ENCODE measurements at places on chromosomes 1 and 21. TPM values are rescaled to one million over a fixed set of nuclear protein-coding genes. Genes with fewer than 3 reads are reported as not detected.

TBX19 gene
- 1.3 TPM for total RNA-seq

FAM72A gene
- total RNA-seq, result 0.27 TPM

DNA sequence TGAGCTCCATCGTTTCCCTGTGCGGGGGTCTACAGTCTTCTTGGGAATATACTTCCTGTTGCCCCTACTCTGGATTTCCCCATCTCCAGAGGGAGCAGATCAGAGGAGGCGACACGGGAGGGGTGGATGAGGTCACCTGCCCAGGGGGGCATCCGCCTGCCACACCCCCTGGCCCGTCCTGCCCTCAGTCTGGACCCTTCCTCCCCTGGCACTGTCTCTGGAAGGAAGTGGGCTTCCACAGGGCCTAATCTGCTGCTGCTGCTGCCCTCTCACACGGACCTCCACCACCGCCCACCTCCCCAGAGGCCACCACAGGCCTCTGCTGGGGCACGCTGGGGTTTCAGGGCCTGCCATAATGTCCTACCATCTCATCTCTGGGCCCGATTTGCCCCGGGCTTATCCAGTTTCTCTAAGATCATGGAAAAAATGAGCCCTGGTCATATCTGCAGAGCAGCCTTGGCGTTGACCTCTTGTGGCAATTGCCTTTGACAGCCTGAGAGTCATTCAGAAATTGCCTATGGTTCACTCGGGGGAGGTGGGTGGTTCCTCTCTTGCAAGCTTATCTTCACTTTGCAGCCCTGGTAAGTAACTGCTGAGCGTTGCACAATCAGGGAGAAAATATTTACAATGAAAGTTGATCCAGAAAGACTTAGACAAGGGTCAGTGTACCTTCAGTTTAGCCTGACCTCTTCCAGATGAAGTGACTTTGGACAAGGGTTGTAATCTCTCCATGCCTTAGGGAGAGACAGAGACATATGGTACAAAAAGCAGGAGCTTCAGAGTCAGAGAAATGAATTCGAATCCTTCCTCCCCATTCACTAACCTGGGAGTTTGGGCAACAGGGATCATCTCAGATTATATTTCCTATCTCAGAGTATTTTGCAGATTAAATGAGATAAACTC lies 252.4 kb downstream of the TOMM20 start:
- peak; percentile 90 for DNase-seq

GRCh38 chr1:10646347-10646861 lies 150.0 kb downstream of the CASZ1 start:
- no peak for DNase-seq

- DNase-seq, result no peak
Observed at GRCh38 chr1:30678209-30678608, 45.2 kb downstream of the MATN1 start.

DNA sequence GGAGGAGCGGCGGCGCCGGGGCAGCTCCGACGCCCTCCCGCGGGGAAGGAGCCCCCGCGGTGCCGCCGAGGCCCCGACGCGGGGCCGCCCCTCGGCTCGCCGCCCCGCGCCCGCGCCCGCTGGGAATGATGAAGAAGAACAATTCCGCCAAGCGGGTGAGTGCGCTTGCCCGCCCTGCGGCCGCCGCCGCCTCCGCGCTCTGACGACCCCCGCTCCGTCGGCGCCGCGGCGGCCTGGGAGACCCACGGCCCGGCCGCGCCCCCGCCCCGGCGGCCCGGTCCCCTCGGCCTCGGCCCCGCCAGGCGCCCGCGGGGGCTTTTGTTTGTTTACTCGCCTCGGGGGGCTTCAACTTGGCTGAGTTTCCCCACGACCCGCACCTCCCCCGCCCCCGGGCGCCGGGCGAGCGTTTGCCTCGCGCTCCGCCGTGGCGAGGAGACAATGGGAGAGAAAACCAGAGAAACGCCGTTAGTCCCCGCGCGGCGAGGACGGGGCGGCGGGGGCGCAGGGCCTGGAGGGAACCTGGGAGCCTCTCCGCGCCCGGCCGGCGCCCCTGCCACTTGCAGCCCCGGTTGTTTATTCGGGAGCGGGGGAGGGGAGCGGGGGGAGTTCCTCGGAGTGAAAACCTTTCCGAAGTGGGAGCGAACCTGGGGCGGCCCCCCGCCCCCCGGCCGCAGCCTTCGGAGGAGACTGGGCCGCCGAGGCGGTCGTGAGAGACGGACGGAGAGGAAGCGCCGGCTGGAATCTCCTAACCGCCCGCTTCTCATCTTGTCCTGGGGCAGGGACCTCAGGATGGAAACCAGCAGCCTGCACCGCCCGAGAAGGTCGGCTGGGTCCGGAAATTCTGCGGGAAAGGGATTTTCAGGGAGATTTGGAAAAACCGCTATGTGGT lies 661 bp downstream of the PLEKHO1 start:
- DNase-seq, result no peak

DNA sequence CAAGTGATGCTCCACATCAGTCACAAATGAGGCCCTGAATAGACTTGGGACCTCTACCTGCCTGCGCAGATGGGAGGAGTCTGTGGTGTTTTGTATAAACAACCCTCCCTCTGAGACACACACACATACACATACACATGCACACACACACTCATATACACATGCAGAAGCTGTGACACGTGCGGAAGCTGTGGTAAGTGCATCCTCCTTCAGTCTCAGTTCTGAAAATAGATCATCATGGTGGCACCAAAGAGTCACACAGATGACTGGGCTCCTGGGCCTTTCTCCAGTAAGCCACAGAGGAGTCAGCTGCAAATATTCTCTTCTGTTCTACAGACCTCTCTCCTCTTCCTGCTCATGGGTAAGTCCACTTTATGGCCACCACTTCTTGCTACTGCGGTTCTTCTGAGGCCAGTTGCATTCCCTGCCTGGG lies at the start of gene LY9:
TSS of gene LY9 (plus strand) at position 224 of the 433 bp plus-strand sequence. CDS start at position 238, 14 bp downstream.
- DNase-seq, result no peak

DNA sequence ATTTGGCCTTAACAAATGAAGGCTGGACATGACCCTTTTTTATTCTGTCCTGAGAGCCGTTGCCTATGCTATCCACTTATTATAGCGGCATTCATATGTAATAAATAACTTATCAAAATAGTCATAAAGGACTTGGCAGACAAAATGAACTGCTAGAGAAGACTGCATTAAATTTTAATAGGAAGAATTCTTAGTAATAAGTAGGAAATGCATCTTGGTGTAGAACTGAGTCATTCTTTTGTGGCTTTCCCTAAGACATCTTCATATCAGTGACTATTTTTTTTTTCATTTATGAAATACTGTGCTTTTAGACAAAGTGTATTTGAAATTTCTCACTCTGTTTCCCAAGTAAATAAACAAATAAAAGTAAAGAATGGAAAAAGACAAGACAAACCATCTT lies 45.6 kb downstream of the PBX1 start:
- no peak for DNase-seq

DNA sequence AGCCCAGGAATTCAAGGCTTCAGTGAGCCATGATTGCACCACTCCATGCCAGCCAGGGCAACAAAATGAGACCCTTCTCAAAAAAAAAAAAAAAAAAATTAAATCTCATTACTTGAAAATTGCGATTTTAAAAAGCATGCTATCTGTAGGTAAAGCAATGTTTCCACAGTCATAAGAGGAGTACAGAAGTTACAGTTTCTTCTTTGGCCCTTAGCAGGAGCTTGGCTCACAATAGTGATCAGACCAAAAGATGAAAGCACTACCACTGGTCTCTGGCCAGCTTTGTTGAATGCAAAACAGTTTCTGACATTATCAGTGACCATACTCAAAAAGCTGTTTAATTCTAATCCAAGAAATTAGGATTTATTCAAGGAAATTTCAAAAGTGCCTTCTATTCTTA lies 31.2 kb downstream of the VAV3 start:
- no peak for DNase-seq

- no peak for DNase-seq
Observed at GRCh38 chr1:9594471-9595155, 5.9 kb downstream of the TMEM201 start.

DNA sequence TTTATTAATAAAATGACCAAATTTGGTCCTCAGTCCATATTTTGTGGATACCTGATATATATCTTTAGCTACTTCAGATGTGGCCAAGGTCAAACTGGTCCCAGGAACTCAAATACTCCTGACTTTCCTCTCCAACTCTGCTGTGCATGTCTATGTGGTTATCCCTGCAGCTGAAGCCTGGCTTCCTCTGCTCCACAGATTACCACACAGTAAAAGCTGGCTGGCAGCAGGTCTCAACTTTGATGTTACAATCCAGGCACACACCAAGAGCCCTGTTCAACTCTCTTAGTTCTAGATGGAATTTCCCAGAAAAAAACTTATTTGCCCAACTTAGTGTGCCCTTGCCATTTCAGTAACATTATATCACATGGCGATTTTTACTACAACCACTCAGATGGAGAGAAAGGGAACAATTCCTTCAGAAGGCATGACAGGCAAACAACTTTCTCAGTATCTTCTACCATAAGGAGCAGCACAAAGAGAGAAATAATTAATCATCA lies 479.5 kb downstream of the PLPP3 start:
- no peak for DNase-seq

DNA sequence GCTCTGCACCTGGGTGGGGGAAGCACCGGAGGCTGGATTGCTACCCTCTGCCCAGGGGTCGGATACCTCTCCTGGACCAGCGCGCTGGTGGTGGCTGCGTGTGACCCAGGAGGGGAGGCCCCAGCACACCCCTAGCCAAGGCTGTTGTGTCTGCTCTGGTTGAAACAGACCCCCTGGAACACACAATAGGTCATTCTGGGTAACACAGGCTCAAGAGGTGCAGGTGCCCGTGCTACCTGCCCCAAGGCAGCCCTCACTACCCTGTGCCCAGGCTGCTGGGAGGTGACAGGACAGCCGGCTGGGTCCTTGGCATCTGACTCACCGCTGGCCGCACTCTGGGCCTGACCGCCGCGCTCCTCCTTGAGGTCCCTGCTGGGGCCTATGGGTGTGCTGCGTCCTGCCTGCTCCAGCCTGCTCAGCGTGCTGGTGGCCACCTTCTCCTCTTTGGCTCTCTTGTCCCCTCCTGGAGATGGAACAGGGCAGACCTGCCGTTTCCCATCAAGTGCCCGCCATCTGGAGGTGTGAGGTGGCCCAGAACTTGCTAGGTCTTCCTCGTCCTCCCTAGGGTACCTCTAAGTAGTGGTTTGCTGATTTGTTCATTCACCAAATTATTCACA lies 30.0 kb downstream of the ZBTB17 start:
- no peak for DNase-seq
